ENCODE measurements at places on chromosomes 6 and 20.
A peak's percentile ranks its signal among the peaks of the same experiment; 100 is the strongest.

DNA sequence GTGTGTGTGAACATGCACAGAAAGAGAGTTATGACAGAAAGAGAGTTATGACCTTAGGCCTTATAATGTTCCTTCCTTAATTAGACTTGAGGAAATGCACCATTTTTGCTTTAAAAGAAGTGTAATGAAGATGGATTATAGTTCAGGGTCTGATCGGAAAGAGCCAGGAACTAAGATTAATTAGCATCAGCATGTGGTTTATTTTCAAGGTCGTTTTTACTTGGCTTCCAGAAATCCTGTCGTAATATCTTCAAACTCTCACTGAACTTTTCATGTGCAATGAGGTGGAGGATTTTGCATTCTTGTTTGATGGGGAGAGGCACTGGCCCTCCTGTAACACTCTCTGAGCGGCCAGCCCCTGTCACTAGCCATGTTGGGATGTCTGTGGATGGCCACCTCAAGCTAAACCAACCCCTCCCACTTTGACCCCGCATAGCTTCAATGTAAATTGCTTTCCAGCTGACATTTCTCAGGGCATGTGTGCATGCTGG is 116.8 kb downstream of the CDC5L start:
- DNase-seq: no peak

GRCh38 chr20:44117296-44118184 is 69.4 kb downstream of the JPH2 start:
- no peak for DNase-seq

DNA sequence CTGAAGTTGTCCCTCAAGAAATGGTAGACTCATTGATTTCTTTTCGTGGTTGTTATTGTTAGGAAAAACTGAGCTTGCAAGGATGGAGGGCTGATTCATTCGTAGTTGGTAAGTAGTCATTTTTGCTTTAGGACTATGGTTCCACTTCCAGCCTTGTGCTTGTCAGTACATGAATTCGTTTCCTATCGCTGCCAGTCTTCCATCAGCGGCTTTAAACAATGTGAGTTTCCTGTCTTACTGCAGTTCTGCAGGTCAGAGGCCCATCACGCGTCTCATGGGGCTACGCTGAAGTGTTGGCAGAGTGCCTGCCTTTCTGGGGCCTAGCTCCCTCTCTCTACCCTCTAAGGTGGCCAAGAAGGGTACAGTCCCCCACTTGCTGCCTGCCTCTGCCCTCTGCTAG is 11.4 kb upstream of the MDFI start:
- no peak for DNase-seq

GRCh38 chr6:13156381-13156780 is 172.0 kb downstream of the TBC1D7 start:
- no peak for DNase-seq

- no peak for DNase-seq
These were observed 32.1 kb downstream of the SF3B5 start for GRCh38 chr6:144063246-144063743.

DNA sequence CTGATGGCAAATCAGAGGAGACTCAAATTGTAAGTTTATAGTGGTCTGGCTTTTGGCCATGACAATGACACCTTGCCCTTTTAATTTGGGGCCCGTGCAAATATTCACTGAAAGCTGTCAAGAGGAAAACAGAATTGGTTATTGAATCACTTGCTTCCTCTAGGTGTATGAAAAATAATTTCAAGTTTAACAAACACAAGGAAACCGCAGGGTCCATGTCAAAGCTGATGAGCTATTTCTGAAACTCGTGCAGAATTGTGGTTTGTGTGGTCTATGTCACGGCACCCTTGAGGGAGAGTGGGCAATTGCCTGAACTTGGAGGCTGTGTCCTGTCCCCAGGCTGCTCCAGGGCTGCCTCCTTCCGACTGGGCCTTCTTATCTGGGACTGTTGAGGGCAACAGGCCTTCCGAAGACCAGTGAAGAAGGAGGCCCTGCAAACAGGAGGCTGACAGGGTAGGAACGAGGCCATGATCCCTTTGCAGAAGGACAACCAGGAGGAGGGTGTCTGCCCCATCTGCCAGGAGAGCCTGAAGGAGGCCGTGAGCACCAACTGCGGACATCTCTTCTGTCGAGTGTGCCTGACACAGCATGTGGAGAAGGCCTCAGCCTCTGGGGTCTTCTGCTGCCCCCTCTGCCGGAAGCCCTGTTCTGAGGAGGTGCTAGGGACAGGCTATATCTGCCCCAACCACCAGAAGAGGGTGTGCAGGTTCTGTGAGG is 788 bp downstream of the TRIM40 start:
- no peak for DNase-seq

DNA sequence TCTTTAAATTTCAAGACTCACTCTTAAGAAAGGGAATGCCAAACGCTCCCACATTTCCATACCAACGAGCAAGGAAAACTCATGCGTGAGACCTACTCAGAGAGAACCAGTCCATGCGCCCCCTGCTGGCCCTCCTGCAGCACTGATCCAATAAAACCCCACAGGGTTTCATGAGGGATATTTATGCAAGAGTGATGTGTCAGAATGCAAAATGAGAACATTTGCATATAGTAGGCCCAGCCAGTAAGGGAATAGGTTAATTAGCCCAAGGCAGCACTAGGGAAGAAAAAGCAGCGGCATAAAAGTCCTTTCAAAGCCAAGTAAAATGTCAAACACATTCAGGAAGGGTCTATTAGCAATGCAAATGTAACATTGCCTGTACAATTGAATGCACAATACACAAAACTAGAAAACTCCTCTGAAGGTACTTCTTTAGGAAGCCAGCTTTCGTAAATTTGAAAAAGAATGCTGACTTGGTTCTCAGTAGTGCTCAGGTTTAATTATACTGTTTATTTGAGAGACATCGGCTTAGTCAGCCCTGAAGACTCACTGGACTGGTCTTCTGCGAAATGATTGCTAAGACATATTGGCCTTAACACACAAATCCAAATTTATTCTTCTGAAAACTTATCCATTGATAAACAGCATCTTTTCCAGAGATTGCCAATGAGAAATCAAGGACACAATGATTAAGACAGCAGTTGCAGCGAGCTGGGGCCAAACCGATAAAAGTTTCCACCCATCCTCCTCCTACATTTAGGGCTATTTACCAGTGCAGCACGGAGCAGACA is 93.2 kb downstream of the GMPR start:
- DNase-seq: peak; percentile 30

DNA sequence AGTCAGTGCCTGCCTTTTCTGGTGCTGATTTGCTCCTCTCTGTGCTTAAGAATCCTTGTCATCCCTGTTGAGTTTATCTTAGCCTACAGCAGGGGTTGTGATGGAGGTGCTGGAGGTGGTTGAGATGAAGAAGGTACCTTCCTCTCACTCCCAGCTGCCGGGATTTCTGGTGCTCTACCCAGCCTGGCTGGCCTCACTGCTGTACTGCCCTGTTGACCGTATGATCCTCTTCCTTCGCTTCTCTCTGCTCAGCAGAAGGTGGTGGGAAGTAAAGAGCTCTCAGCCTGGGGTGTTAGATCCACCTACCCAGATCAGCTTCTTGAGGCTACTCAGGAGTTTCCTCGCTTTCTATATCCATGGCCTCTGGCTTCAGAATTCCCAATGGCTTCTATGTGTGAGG is 101.0 kb upstream of the NXT1 start:
- no peak for DNase-seq

GRCh38 chr6:66628917-66629316 is 921.9 kb upstream of the EYS start:
- no peak for DNase-seq

DNA sequence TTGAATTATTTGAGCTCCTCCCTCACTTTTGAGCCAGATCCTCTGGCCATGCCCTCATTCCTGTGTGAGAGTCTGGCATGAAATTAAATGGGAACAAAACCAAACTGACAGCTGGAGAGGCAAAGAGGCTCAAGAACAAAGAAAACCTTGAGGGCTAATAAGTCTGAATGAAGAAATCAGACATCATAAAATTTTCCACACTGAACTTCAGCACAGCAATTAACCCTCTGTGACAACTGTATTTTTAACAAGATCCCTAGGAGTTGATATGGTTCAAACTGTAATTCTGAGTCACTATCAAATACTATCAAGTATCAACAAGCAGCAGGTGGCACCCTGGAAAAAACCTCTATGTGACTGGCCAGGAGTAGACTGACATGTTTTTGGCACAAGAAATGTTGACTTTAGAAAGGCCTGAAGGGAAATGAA is 109.4 kb upstream of the EMILIN3 start:
- peak; percentile 71 for DNase-seq

GRCh38 chr6:169843991-169844390 is 92.6 kb downstream of the ERMARD start:
- no peak for DNase-seq

DNA sequence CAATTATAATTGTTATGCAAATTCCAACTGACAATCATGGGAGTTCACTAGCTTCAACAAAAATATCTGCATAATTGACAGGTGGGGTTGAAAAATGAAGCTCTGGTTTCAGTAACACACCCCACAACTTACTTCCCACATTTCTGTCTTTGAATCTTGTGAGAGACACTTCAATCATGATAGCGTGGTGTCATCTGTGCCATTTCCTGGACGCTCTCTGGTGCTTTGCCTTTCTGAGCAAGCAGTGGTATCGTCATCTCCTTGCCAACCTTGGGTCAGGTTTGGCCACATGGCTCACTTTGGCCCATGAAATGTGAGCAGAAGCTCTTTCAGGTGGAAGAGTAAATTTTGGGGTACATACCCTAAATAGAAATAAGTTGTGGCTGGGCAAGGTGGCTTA is 10.2 kb downstream of the BMP7 start:
- no peak for DNase-seq

- DNase-seq: no peak
These were observed 11.9 kb upstream of the HELZ2 start for GRCh38 chr20:63585616-63586565.

DNA sequence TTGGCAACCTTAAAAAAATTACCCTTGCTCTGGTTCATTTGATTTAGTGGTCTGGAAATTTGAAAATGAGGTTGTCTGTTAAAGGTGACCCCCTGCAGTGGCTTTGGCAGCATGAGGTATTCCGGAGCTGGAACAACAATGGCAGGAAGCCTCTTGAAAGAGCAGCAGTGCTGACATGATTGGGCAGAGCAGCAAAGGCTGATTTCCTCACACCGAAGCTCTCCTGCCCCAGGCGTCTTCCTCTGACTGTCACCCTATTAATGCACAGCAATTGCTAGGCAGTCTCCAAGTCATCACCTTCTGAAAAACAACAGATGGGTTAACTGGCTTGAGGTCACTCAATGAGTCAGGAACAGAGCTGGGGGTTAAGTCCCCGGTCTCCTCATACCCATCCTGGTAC is 241.8 kb upstream of the MMS22L start:
- DNase-seq: no peak

DNA sequence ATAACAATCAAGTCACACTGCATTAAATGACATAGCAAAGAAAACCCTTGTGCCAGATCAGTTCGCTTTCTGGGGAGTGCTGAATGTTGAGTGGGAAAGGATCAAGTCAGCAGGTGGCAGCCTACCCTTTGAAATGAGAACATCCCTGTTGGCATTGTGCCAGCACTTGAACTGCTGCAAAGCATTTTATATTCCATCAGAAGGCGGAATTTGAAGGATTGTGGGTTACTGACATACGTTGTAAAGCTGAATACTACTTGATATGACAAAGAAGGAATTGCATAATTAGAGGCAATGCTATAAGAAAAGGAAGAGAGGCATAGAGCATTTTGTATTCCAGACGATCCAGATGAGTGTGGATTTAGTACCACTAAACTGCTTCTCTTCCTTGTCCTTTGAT is 26.5 kb downstream of the BCKDHB start:
- DNase-seq: peak; percentile 19

GRCh38 chr20:60242836-60243505 is 284.7 kb downstream of the CDH26 start:
- no peak for DNase-seq

GRCh38 chr6:39558591-39559190 is 166.5 kb downstream of the KIF6 start:
- DNase-seq: no peak

DNA sequence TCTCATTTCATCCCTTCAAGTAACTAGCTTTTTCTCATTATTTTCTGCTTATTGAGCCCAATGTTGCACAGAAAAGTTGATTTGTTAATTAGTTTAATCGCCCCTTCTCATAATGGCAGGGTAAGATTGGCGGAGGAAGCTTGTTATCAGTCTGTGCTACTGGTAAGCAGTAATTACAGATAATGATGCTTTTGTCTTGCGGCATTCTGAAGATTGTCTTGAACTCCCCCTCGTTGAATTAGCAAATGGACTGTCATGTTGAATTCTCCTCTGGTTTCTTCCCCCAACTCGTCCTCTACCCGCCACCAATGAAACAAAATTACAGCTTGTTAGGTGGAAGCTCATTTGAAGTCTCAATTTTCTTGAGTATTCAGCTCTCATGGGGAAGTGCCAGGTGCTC is 39.4 kb downstream of the PRDM13 start:
- no peak for DNase-seq

- DNase-seq: no peak
These were observed 314.0 kb upstream of the ECI2 start for GRCh38 chr6:4449409-4449808.

GRCh38 chr6:106608080-106608668 is 21.1 kb downstream of the RTN4IP1 start:
- DNase-seq: peak; percentile 35

DNA sequence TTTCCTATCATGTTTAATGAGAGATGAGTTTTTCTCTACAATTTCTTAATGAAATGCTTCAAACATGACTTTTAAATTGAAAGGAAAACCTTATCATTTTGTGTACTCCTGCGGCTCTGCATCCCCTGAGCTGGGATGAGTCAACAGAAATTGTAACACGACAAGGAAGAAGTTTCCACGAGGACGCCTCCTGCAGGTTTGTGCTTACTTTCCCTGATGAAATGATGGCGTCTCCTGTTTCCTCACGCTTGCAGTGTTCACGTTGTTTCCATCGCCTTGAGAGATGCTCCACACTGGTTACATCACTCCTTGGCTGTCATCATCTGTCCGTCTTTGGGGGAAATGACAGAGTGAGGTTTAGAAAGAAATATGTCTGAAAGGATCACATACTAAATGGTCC is 233.7 kb upstream of the ZFP64 start:
- no peak for DNase-seq

GRCh38 chr6:103027271-103027931 is 1633.9 kb downstream of the GRIK2 start:
- DNase-seq: no peak

DNA sequence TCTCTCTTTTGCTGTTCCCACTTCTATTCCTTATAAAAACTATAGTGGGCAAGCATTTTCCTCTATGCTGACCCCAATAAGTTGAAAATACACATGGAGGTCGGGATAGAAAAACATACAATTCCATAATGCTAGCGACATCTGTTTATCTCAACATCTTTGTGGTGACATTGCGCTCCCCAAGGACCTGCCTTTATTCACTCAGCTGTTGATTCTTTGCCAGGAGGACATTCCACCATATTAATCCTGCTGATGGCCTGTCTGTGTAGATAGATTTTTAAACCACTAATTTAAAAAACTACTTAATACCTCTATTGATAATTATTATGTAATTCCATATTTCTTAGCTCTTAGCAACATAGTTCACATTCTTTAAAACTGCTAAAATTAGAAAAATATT is 555.3 kb upstream of the MAP3K7 start:
- no peak for DNase-seq

DNA sequence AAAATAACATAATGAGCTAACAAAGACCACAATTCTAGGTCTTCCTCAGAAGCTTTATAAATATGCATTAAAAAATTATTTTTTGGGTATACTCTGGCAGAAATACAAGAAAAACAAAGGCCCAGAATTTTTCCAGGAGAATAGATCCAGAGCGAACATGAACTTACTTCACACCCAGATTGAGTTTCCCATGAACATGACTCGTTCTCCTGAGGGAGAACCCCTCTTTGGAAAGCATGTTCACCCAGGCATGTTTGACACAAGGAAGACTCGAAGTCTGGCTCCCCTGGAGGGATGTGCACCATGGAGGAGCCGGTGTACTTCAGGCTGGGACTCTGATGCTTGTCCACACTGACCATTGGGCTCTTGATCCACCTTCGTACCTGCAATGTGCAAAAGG is 56.1 kb downstream of the SGK1 start:
- DNase-seq: no peak

Measured in NCI-H1092 (cell line).